Dermis blood vessel endothelial cell (primary cell): ENCODE measurements at places on chromosomes 5 and 9.

DNA sequence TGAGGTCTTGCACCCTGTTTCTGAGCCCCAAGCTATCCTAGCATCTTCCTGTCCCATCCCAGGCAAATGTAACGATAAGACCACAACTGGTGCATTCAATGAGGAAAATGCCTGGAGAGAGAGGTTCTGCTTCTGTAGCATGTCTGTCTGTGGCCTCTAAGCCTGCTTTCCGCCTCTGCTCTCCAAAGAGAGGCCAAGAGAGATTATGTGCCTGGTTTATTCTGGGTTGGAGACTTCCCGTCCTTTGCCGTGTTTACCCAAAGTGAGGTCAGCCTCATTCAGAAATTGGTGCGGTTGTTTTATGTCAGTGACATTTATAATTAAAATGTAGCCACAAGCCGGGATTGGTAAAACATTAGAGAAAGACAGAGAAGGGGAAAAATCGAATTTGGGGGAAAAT lies 77.8 kb downstream of the FGF1 start:
- no peak for DNase-seq

GRCh38 chr5:136907371-136907770 lies 542.0 kb upstream of the TRPC7 start:
- no peak for DNase-seq

DNA sequence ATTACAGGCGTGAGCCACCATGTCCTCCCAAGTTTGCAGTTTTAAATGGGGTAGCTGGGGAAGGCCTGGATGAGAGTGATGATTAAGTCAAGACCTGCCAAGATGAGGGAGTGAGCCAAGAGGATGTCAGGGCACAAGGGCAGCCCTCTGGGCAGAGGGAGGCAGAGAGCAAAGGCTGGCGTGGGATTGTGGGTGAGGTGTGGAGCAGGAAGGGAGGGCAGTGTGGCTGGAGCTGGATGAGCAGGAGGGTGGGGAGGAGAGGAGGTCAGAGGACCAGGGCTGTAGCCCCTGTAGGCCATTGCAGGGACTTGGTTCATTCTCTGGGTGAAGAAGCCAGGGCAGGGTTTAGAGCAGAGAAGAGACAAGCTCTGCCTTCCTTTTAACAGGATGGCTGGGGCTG lies 53.7 kb upstream of the CTNNA1 start:
- DNase-seq, result no peak

GRCh38 chr5:149598966-149599365 lies 17.7 kb downstream of the ARHGEF37 start:
- no peak for DNase-seq

- DNase-seq, result no peak
These were observed 39.3 kb upstream of the SLC27A6 start for GRCh38 chr5:128925973-128926372.

DNA sequence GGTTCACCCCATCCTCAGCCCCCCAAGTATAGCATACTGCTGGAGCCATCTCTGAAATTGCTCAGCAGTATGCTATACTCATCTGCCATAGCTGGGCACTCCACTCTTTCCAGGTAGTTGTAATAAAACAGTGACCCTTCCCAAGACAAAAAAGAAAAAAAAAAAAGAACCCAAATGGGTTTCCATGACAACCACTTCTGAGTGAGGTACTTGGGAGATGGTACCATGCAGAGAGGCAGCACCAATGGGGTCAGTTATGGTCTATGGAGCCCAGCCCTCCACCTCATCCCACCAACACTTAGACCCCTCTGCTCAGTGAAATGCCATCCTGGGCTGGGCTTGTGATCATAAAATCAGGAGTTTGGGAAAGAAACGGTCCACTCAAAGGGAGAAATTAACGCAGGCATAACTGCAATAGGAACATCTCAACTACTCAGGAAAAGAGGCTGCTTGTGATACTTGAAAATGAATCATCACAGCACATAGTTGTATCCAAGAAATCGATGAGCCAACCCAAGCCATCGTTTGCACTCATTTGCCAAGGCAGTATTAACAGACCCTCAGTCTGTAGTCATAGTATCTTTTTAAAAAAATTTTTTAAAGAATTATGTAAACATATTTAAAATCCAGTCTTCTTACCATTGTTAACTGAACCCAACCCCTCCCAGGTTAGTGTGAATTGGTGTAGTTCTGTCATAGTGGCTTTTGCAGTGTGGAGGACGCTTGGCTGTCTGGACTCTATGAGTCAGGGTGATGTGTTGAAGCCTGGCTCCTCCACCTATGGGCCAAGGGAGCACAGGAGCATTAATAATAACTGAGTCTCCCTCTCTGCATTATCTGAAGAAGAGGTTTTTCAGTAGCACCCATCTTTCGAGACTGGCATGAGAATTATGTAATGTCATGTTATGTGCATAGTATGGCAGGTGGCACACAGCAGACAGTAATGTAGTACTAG lies 402.7 kb downstream of the SPOCK1 start:
- DNase-seq, result no peak

- DNase-seq, result no peak
These were observed 41.3 kb downstream of the ROPN1L start for GRCh38 chr5:10482791-10483530.

GRCh38 chr5:27216367-27216950 lies 178.1 kb upstream of the CDH9 start:
- no peak for DNase-seq

DNA sequence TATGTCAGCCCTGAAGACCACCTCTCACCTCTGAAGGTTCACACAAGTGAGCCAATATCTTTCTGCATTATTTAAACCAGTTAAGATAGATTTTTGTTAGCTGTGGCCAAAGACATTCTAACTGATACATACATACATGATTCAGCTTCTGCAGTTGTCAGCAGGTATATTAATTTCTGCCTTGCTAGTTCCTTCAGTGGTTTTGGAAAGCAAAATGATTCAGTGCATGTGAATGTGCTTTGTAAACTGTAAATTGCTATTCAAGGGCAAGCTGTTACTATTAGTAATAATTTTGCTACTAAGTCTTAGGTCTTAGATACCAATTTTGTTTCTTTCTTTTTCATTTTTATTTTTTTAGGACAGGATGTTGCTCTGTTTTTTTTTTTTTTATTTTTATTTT lies 89.2 kb upstream of the ERBIN start:
- no peak for DNase-seq

DNA sequence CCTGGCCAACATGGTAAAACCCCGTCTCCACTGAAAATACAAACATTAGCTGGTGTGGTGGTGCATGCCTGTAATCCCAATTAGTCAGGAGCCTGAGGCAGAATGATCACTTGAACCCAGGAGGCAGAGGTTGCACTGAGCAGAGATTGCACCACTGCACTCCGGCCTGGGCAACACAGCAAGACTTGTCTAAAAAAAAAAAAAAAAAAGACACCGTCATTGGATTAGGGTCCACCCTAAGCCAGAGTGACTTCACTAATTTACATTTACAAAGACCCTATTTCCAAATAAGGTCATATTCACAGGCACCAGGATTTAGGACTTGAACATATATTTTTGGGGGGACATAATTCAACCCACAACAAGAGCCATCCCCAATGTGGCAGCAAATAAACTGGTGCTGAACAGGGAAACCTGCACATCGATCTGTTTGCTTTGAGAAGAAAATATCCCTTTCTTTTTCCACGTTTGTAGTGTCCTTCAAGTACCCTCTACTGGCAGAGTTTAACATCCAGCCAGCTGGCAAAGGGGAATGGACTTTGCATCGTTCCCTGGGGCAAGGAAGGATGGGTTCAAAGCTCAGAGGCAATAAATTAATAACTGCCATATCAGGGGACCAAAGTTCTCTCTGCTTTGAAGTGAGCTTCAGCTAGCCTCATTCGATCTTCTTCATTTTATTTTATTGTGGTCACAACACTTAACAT lies 3.7 kb upstream of the DNAJC25 start:
- no peak for DNase-seq

DNA sequence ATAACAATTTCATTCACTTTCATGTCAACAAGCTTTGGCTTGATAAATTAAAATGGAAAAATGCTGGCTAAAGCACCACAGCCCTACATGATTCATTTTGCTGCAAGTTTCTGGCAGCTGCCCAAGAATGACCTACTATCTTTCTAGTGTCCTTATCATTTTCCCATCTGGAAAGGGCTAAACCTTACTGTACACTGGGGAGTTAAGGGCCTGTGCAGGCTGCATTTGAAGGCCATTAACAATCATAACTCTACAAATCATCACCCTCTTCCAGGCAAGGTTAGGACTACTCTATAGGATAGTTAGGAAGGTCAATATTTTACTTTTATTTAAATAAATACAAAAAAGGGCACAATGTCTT lies 579.7 kb upstream of the ZNF608 start:
- peak; percentile 91 for DNase-seq

- no peak for DNase-seq
These were observed 43.7 kb upstream of the ANGPTL2 start for GRCh38 chr9:127166111-127166510.

- DNase-seq, result no peak
These were observed 31.0 kb downstream of the PSMB7 start for GRCh38 chr9:124384210-124384609.

GRCh38 chr5:177116631-177117373 lies 16.8 kb upstream of the NSD1 start:
- peak; percentile 89 for DNase-seq

GRCh38 chr9:95511616-95511931 lies 5.2 kb downstream of the PTCH1 start:
- no peak for DNase-seq

GRCh38 chr5:114660791-114661190 lies 298.9 kb downstream of the KCNN2 start:
- DNase-seq, result no peak

DNA sequence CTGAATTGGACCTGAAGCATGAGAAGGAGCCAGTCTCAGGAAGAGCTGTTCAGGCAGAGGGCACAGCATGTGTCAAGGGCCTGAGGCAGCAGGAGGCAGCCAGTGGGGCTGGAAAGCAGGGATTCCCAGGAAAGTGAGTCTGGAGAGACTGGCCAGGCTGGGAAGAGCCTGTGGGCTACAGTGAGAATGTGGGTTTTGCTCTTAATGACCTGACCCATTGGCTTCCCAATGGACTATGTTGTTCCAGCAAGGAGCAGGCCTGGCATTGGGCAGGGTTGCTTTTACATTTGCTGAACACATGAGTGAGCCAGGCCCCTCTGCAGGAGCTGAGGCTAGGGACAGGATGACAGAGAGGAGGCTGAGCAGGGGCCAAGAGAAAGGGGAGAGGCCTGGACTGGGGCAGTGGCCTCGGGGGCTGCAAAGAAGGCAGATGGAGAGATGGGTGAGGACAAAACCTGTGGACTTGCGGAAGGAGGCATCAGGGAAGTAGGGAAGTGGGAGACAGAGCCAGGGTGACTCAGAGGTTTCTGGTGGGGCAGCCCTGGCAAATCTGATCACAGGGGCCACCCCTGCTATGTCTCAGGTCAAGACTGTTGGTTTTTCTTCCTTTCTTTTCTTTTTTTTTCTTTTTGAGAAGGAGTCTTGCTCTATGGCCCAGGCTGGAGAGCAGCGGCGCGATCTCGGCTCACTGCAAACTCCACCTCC lies 65.9 kb upstream of the NEK6 start:
- no peak for DNase-seq

- peak; percentile 72 for DNase-seq
These were observed 90.3 kb downstream of the FBXO38 start for GRCh38 chr5:148474025-148474511.

- DNase-seq, result no peak
These were observed 161.4 kb upstream of the GAS1 start for GRCh38 chr9:87108661-87109060.

GRCh38 chr5:143850050-143850683 lies 38.2 kb downstream of the HMHB1 start:
- DNase-seq, result peak; percentile 5

DNA sequence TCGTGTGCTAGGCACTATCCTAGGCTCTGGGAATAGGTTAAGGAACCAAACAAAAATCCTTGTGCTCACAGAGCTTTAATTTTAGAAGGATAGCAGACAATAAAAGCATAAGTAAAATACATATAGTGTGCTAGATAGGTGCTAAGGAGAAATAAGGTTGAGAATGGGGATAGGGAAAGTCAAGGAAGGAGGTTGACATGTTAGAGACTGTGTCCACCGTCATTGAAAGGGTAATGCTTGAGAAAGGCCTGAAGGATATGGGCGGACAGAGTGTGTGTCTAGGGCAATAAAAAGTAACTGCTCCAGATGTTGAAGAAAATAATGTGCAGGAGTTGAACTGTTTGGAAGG lies 482 bp upstream of the TDRD7 start:
- DNase-seq, result no peak

GRCh38 chr5:89735082-89735481 lies 674.5 kb downstream of the CETN3 start:
- DNase-seq, result no peak

- peak; percentile 25 for DNase-seq
These were observed 171.2 kb upstream of the ACTBL2 start for GRCh38 chr5:57653636-57654290.

- DNase-seq, result no peak
These were observed 1.0 kb downstream of the NUDCD2 start for GRCh38 chr5:163458778-163459385.

DNA sequence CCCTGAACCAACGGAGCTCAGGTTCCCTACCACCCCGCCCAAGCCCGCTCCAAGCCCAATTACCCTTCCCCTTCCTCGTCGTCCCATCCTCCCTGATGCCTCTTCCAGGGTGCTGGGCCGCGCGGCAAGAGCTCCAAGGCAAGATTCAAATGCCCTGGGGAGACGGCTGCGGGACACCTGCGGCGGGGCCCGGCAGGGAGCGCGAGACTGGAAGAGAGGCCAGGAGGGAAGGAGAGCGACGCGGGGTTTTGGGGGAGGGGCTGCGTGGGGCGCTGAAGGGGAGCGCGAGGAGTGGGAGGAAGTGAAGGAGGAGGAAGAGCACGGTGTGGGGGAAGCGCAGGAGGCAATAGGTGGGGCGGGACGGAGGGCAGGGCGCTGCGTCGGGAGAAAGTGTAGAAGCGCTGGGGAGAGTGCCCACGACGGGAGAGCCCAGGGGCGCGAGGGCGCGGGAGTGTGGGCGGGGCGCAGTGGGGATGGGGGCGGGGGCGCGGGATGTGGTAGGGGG lies 975 bp upstream of the NXNL2 start:
- peak; percentile 17 for DNase-seq

DNA sequence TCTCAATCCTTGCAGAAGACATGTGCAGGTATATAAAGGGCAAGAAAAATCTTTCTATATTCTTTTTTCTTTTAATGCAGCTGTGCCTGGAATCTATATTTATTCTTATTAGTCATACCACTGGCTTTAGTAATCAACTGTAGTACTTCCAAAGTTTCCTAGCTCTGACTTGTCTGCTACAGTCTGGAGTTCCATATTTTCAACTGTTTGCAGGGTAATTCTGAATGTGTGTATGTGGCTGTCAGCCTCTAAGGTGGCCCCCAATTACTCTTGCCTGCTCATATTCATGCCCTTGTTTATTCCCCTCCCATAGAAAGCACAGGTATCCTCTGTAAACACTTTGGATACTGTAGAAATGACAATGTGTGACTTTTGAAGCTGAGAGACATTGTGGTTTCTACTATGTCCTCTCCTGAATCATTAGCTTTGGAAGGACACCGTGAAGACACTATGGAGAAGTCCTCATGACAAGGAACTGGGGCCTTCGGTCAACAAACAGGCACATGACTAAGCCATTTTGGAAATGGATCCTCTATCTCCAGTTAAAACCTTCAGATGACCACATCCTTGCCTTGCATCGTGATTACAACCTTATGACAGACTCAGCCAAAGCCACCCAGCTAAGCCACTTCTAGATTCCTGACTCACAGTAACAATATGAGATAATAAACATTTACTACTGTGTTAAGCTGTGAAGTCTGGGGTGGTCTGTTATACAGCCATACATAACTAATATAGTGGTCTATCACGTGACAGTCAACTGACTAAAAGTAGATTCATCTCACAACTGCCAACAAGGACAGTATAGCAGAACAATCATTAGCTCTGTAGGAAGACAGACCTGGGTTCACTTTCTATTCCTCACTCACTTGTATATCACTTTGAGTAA lies 49.5 kb upstream of the SUSD1 start:
- no peak for DNase-seq

- no peak for DNase-seq
These were observed at the start of gene ASS1 for GRCh38 chr9:130444565-130445221. ASS1 (plus strand) TSS chr9:130444961; CDS start chr9:130452229, 7,268 bp downstream.
